NCI-H187 treated with DMSO at 0.1 percent for 48 hours (cell line): ENCODE measurements at places on chromosomes 1 and 21.

- no peak for DNase-seq
Observed at GRCh38 chr1:203442821-203443220, 32.8 kb upstream of the PRELP start.

DNA sequence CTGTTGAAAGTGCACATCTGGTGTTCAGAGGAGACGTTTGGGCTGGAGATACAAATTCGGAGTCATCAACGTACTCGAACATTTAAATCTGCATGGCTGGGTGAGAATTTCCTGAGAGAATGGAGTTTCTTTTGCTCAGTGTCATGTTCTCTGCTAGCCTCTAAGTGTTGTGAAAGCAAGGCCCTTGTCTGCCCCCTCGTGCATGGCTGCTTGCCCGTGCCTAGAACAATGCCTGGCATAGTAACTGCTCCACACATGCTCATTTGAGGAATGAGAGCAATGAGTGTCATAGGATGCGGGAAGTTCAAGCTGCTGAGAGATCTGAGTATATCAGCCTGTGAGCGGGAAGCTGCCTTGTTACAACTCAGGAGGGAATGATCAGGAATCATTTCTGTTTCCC is 171.1 kb upstream of the CSF3R start:
- no peak for DNase-seq

GRCh38 chr1:81702079-81702715 is 98.5 kb upstream of the ADGRL2 start:
- no peak for DNase-seq

GRCh38 chr1:241362350-241362749 is 5.3 kb upstream of the RGS7 start:
- no peak for DNase-seq

- DNase-seq = no peak
Observed at GRCh38 chr1:207035877-207036551, 3.5 kb upstream of the C1orf116 start.

DNA sequence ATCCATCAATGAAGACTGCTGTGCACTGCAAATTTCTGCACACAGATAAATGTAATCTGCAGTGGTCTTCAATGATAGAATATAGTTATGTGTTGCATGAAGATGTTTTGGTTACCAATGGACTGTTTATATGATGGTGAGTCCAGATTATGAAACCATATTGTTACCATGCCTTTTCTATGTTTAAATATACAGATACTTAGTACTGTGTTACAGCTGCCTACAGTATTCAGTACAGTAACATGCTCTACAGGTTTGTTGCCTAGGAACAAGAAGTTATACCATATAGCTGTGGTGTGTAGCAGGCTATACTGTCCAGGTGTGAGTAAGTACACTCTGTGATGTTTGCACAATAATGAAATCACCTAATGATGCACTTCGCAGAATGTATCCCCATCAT is 40.8 kb downstream of the SORT1 start:
- no peak for DNase-seq

DNA sequence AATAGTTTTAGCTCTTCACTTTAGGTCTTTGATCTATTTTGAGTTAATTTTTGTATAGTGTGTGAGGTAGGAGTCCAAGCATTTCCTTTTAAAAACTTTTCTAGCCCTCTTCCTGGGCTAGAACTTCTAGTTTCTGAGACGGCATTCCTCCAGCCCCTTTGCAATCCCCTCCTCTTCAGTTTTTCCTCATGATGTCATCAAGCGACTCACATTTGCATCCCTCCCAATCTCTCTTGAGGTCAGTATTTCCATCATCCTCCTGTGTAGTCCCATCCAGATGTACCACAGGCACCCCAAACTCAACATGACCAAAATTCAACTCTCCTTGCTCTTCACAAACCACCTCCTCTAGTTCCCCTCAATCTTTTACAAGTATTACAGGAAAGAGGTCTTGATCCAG is 10.7 kb downstream of the HMGN2 start:
- no peak for DNase-seq

DNA sequence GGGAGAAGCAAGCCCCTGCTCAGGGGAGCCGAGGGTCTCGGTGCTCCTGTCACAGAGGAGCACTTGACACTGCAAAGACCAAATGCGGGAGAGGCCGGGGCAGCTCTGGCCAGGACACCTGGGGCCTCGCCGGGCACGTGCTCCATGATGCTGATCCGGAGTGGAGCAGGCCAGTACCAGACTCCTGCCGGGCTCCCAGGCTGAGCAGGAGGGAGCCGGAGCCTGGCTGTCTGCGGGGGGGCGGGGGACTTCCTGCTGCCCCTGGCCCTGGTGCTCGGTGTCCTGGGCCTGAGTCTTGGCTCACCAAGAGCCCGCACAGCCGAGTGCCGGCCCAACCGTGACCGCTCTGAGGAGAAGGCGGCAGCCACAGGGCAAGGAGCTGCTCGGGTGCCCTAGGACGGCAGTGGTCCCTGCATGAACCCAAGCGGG is 38.5 kb upstream of the TMEM52 start:
- no peak for DNase-seq

DNA sequence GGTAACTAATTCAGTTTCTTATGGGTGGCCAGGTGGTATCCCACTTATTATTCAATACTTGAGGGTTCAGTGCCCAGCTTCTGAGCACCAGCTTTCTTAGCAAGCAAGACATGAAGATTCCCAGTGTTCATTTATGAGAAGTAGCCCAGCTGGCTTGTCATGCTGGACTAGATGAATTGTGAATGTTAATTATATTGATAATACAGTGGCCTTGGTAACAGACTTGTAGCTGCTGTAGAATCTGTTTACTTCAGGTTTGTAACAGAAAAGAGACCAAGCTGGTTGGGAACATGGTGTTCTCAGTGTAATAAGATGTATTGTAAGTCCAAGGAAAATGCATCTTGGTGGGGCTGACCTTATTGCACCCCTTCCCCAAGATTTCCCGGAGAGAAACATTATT is 10.1 kb downstream of the AHCYL1 start:
- DNase-seq = no peak

- no peak for DNase-seq
Observed at GRCh38 chr1:31615414-31615813, 2.1 kb upstream of the HCRTR1 start.

DNA sequence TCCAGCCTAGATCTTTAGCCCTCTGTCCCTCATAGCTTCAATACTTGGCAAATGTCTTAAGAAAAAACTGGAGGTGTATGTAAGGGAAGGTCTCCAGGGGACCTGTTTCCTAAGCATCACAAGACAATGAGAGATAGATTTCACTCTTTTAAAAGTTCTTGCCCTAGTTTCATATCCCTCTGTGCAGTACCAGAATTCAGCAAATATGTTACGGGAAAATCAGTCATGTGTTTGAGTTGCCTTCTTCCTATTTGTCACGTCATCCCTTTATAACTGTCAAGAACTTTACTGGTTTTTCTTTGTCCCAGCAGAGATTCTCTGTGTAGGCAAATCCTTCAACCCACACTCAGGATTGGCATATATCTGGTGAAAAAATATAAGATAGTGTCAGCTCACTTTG is 32.3 kb downstream of the DNASE2B start:
- DNase-seq = no peak

DNA sequence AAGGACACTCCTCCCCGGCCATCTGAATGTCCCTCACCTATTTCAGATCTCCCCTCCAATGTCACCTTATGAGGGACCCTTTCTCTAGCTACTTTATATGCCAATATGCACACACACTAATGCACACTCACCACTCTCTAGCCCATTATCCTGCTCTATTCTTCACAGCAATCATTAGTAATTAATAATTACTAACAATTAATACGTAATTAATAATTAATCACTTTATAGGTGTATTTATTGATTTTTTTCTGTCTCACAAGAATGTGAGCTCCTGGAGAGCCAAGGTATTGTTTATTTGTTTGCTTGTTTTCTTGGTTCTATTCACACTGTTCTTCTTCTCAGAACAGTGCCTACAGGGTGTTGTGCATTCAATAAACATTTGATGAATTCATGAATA is 385.2 kb upstream of the DUSP10 start:
- DNase-seq = no peak

GRCh38 chr1:58902830-58903513 is 119.1 kb upstream of the JUN start:
- DNase-seq = no peak

DNA sequence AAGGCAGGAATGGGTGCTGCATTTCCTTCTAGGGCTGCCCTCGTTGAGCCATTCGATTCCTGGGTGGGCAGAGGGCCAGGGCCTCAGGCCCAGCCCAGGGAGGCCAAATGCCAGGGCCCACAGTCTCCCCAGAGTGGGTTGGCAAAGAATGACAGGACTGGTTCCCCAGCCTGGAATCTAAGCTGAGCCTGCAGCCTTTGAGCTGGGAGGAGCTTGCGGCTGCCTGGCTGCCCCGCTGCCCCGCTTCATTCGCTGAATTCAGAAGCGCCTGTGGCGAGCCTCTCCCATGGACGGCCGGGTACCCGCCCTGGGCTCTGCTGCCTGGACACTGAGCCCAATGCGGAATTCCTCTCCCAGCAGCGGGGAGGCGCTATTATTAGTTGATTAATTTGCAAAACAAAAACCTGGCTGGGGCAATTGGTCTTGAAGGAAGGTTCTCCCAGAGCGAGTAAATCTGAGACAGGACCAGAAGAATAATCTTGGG is 32.3 kb upstream of the TARDBP start:
- no peak for DNase-seq

DNA sequence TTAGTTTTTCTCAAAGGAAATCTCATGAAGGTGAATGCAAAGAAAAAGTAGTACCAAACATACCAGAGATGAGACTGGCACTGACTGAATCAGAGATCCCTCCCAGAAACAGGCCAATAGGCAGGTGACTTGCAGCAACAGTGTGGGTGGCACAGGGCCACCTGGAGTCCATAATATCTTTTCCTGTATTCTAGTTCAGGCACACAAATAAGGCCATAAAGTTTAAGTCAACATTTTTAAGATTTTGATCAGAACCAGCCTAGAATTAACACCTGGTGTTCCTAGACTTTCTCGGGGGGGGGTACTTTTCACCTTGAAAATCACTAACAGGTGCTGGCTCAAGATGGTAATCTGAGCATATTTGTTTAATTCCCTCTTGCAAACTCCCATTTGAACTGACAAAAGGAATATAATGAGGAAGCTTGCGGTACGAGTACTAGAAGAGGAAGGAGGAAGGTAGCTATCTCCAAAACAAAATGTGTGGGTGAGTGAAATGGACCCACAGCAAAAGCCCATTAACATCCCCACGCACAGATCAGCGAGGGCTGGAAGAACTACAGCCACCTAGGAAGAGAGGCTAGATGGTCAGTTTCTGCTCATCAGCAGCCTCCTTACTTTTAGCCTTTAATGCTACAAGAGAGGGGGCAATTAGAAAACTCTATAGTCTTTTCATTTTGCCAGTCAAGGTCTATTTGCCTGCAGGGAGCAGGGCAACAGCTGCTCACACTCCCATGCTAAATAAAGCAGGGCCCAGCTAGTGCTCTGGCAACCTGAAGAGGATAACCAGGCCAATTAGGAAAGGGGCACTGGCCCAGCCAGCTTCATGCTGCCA is 18.9 kb downstream of the SDE2 start:
- DNase-seq = no peak

DNA sequence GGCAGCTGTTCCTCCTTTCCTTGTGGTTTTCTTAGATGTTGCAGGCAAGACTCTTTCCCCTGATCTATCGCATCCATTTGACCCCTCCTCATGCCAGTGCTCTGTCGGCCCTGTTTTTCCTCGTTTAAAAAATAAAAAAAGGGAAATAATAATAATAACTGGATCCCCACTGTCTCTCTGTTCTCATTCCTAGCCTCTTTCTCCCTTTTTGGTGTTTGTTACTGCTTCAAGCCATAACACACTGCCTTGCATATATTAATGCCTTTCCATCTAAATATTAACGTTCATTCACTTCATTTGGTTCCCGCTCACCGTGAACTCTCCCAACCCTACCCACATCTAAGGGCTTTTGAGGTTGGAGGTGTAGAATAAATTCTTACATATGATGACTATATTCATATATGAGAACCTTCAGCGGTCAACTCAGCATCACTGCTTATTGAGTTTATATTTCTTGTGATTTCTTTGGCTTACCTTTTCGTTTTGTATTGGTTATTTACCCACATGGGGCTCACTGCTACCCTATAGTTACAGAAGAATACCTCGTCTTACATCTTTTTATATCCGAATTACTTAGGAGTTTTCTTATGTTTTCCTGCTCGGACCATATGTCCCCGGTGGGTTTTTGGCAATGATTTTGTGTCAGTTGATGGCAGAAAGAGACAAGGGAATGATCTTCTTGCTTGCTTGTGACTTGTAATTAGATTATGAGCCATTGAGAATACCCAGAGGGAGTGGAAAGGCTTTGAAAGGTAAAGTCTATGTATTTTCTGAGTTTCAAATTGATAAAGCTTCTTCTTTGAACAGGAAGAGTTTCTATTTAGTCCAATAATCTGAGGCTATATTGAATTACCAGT is 805 bp downstream of the ATG4C start:
- DNase-seq = peak; percentile 5

DNA sequence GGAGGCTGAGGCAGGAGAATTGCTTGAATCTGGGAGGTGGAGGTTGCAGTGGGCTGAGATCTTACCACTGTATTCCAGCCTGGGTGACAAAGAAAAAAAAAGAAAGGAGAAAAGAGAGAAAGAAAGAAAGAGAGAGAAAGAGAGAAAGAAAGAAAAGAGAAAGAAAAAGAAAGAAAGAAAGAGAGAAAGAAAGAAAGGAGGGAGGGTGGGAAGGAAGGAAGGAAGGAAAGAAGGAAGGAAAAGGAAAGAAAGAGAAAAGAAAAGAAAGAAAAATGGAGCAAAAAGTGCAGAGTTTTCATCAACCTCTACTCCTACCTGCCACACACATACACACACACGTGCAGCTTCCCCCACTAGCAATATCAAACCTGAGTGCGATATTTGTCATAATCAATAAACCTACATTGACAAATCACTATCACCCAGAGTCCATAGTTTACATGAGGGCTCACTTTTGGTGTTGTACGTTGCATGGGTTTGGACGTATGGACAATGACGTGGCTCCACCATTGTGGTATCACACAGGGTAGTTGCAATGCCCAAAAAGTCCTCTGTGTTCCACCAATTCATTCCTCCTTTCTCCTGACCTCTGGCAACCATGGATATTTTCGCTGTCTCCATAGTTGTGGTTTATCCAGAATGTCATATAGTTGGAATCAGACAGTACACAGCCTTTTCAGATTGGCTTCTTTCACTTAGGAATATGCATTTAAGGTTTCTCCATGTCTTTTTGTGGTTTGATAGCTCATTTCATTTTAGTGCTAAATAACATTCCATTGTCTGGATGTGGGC is 36.5 kb downstream of the EVA1C start:
- DNase-seq = no peak

DNA sequence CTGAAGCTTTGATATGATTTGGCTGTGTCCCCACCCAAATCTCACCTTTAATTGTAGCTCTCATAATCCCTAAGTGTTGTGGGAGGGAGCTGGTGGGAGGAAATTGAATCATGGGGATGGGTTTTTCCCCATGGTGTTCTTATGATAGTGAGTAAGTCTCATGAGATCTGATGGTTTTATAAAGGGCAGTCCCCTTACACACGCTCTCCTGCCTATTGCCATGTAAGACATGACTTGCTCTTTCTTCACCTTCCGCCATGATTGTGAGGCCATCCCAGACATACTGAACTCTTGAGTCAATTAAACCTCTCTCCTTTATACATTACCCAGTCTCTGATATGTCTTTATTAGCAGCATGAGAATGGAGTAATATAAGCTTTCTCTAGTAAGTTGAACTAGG is 261.9 kb downstream of the HLX start:
- no peak for DNase-seq
